ENCODE measurements at places on chromosomes 16 and 17.

DNA sequence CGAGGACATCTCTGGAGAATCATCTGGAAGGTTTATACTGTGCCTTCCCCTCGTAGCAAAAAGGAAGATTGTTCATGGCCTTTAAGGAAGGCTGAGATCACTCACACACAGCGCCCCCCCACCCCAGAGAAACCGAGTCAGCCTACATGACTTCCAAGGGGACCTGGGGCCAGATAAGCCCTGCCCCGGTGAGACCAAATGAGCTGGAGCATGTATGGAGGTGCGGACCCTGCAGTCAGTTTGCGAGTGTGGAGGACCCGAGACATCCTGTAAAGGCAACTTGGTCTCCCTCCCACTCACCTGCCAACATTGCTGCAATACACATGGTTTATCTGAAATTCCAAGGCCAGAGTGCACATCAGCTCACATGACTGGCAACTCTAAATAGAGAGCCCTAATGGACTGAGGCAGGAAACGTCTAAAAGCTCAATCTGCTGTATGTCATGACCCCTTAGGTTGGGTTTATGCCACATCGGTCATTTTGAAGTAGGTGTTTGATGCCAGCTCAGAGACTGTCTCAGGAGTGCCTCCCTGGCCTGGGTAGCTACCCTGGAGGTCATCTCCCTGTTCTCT is 233.6 kb downstream of the CPPED1 start:
- no peak for DNase-seq

- DNase-seq = no peak
Observed at GRCh38 chr17:28055546-28056275, 13.2 kb downstream of the NLK start.

DNA sequence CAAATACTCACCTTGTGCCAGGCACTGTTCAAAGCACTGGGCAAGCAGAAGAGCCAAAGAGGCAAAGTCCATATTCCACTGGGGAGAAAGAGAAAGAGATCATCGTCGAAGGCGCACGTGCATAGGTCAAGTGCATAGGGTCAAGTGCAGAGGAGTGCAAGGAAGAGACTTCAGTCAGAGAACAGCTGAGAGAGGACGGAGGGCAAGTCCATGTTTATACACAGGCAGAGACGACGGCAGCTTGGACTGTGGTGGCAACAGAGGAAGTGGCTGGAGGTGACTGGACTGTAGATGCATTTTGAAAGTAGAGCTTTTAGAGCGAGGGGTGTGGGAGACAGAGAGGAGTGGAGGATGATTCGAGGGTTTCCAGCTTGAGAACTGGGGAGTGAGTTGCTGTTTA is 74.7 kb upstream of the SDK2 start:
- DNase-seq = no peak

DNA sequence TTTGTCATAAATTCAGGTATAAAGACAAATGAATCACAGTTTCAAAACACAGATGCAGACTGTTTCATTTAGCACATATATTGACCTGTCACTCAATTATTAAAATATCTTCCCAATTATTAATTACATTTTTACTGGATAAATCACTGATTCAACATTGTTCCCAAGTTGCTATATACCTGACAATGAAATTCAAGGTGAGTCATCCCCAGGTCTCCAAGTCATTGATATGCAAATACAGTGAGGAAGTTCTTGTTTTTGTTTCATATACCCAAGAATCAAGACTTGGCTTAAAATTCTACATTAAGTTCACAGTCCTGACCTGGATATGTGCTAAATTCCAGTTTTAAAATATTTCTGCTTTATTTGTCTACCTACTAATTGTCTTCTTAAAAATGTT is 599.3 kb upstream of the PSMD7 start:
- no peak for DNase-seq

DNA sequence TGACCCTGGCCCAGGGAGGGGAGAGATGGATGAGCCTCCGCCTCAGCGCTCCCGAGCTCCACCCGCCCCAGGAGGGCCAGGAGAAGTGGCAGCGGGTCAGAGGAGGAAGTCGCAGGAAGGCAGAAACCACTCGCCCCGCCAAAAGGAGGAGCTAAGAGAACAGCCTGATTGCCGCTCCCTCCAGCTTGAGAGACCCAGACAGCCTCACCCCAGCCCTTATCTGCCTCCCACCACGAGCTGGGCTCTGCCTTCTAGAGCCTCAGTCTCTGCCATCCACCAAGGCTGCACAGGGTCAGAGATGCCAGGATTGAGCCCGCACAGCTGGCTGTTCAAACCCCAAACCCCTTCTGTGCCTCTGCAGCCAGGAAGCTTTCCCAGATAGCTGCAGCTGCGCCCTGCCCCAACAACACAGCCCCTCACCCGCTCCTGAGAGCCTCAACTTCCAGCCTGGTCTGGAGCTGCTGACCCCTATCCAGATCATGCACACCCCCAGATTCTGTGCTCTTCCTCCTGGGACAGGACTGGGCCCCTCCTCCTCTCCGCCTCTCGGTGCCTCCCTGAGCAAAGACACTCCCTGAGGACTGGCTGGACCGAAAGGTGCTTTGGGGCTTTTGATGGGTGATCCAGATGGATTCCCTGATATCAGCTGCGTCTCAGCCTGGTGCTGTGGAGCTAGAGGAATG is 1.0 kb upstream of the ATP2A3 start:
- no peak for DNase-seq

- DNase-seq = no peak
Observed at GRCh38 chr17:19646788-19647696, 1.5 kb upstream of the ALDH3A2 start.

DNA sequence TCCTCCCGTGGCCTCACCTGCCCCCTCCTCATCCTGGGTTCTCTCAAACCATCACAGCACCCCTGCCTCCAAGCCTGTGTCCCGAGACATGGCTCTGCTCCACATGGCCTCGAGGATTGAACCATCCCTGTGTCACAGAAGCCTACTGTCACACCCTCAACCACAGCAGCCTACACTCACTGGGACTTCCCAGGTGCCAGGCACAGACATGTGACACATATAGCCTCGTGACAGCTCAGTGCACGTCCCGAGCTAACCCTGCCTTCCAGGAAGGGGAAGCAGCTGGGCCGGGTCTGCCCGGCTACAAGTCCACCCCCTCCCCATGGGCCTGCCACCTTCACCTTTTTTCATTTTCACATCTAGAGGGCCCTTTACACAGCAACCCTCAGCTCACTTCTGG is 238.3 kb downstream of the CPPED1 start:
- no peak for DNase-seq

DNA sequence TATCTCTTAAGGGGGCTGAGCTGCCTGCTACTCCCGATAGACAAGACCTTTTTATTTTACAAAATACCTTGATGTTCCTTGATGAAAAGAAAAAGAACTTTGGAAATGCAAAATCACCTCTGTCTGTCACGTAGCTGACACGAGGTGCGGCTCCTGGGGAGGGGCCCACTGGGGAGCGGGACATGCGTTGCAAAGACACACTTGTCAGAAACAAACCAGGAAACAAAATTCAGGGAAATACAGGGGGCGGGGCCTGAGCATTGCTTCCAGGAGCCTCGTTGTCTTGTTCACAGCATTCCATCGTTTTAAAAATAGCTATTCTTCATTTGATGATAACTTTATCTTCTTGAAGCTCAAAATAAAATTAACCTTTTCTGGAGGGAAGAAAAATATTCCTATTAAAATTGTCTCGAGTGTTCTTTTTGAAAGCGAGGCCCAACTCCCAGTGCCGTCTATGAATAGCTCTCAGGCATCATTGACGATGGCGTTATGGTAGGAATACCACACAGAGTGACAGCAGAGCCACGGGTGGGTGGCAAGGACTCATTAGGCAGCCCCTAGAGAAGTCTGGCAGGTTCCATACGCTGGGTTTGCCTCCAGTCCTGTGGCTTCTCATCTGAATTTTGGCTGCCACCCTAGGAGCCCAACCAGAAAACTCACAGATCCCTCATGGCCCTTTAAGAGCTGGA is 286.9 kb downstream of the CPPED1 start:
- DNase-seq = no peak

GRCh38 chr16:6967796-6968320 is 364.8 kb upstream of the RBFOX1 start:
- no peak for DNase-seq

GRCh38 chr17:73972056-73972455 is 231.4 kb upstream of the RPL38 start:
- DNase-seq = no peak

- no peak for DNase-seq
Observed at GRCh38 chr17:67443931-67444595, 67.0 kb downstream of the PITPNC1 start.

GRCh38 chr16:53933407-53933806 is 229.5 kb downstream of the FTO start:
- no peak for DNase-seq

GRCh38 chr16:65831903-65832666 is 534.4 kb upstream of the CDH5 start:
- DNase-seq = no peak

DNA sequence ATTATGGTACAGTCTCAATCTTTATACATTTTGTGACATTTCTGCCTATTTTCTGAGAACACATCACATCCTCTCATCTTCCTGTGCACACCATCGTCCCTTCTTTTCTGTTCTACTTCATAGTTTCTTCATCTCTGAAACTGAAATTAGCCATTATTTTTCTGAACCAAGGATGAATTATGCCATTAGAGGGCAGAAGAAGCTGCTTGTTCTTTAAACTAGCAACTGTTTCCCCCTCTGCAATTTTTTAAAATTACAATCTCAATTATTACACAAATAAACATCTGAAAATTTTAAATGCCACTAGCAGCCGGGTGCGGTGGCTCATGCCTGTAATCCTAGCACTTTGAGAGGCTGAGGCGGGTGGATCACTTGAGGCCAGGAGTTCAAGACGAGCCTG is 41.3 kb downstream of the RBBP6 start:
- no peak for DNase-seq

DNA sequence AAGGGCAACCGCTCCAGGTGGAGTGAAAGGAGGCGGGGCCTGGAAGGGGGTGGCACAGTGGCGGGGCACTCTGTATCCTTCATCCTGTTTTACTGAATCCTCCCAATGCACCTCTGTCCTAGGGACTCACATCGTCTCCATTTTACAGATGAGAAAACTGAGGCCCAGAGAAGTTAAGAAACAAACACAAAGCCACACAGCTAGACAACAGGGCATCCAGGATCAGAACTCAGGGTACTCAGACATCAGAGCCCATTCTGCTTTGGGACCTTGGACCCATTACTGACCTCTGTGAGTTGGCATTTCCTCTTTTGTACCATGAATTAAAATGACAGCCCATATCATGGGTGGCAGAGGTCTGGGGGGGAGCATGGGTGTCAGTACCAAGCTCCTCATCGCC is 129.2 kb downstream of the CPPED1 start:
- DNase-seq = no peak

GRCh38 chr17:33438578-33438977 is 145.5 kb upstream of the ASIC2 start:
- DNase-seq = no peak

DNA sequence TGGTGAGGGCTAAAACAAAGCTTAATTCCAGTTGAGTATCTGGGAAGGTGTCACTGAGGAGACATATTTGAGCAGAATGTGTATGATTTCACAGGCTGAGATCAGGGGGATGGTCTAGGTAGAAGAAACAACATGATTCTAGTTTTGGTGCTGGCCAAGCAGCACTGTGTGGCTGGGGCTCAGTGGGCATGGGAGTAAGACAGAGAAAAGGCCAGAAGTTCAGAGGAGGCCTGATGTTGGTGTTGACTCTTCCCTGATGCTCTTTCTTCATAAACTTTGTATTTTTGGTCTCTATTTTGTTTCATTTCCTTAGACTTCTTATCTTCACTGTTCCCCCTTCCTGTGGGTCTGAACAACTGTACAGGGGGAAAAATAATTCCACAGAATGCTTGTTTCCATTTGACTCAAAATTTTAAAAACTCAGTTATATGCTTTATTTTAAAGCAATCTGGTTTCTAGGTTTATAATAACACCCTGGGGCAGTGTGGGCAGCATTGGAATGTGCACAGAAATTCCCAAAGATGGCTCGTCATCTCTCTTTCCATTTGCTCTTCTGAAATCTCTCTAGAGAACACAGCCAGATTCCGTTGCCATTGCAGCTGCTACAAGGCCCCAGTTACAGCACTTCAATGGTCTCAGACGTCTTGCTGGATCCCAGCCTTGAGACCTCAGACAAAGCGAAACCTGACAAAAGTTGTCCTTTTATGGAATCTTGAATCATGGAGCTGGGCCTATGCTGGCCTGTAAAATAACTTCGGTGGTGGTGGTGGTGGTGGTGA is 68.3 kb downstream of the SNX11 start:
- DNase-seq = no peak

- DNase-seq = no peak
Observed at GRCh38 chr17:67708378-67708777, 9.4 kb upstream of the NOL11 start.

DNA sequence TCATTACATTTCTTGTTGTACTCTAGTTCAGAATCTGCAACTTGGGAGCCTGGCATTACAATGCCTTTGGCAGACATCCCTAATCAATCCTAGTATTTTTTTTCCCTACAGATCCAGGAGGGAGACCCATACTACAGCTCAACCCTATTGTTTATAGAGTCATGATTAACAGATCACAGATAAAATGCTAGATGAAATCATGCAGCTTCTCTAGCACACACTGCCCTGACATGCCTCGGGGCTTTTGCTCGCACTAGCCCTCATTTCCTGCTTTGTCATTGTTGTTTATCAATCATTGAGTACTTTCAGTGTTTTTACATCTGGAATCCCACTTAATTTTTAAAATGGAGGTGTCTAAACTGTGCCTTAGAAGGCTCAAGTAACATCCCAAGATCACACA is 412.5 kb downstream of the CA10 start:
- no peak for DNase-seq

DNA sequence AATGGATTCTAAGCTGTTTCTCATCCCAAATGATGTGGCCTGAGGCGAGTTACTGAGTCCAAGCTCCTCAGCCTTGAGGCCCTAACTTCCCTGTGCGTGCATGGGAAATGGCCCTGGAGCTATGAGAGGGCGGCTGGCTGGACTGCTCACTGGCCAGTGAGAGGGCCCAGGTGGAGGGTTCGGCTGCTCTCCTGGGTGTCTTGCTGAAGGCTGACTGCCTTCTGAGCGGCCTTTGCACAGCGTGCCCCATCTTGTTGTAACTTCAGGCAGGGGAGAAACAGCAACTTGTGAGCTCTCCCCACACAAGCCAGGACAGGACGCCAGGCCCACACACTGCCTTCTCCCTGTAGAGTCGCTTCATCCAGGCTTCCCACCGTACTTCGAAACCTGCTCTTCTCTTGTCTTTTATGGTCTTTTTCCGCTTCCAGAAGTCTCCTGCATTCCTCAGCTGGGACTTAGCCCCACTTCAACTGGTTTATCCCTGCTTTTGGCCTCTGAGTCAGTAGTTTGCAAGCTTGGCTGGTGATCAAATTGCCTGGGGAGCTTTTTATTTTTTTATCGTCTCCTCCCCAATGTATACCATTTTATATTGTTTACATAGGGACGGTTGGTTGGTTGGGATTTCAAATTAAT is 13.3 kb downstream of the CDH3 start:
- DNase-seq = no peak

GRCh38 chr16:11306997-11307638 is 26.0 kb upstream of the PRM1 start:
- DNase-seq = no peak

DNA sequence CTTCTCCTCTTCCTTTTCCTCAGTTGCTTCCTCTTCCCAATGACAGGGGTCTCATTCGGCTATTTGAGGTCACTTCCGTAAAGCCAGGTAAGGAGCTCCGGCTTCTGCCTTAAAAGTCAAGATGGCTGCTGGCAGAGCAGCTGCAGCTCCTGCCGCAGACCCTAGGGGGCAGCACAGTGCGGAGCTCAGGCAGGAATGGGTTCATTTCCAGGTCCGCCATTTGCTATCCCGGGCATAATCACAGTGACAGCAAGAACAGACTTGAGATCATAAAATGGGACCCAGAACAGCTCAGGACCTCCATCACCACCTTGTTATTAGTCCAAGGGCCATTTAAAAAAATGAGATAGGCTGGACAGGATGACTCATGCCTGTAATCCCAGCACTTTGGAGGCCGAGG is 199.5 kb downstream of the ZNF18 start:
- no peak for DNase-seq

All from hematopoietic multipotent progenitor cell treated with erythropoietin and hydrocortisone succinate and interleukin-3 and kit ligand, for 17 days (in vitro differentiated cells).